HFFc6 (cell line): ENCODE measurements at places on chromosomes 3 and 15. TPM values are rescaled to one million over a fixed set of nuclear protein-coding genes. Genes with fewer than 3 reads are reported as not detected.

MUC13 gene
- 0.07 to 0.18 TPM (median 0.08 TPM) in 3 replicates for total RNA-seq

GRCh38 chr3:53957831-53958230, 66.2 kb upstream of the SELENOK start:
- no peak for DNase-seq

- DNase-seq = no peak
Measured at GRCh38 chr15:90838139-90838538, 30.2 kb upstream of the FURIN start.

SELENOS gene
- 80.8 and 83.5 TPM in 2 replicates for total RNA-seq

GRCh38 chr15:28169366-28169765, 70.3 kb upstream of the OCA2 start:
- DNase-seq = no peak

DNA sequence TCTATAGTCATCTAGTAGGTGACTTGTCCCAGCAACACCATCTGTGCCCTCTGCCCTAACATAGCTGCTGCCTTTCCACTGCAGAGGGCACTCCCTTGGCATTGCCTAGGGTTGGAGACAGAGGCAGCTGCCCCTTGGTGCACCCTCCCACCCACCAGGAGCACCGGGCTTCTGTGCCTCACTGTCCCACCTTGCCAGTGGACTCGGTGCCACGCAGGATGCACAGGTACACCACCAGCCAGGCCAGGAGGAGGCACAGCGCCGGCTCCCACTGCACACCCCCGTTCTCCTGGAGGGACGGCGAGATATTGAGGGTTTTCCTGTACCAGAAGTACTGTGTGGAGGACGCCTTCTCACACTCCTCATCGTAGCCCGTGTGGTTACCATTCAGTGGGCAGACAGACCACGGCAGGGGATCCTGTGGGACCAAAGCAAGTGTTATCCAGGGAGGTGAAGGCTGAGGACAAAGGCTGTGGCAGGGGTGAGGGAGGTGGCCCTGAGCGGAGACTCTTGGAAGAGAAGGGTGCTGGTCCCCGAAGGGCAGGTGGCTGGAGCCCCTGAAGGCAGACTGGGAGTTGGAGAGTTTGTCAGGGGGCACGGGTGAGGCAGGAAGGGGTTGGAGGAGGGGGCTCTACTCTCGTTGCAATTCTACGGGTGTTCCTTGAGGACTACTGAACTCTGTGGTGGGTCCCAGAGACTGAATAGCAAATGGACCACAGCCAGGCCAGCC, 20.6 kb downstream of the SLC6A20 start:
- DNase-seq = no peak

DNA sequence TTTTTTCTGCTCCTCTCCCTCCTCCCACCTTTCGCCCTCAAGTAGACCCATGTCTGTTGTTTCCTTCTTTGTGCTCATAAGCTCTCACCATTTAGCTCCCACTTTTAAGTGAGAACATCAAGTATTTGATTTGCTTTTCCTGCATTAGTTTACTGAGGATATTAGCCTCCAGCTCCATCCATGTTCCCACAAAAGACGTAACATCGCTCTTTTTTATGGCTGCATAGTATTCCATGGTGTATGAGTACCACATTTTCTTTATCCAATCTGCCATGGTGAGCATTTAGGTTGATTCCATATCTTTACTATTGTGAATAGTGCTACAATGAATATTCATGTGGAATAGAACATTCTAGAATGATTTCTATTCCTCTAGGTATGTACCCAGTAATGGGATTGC, 178.6 kb downstream of the RYR3 start:
- no peak for DNase-seq

RARB gene
- 0.09 to 1.9 TPM in 2 of 3 replicates, not detected in the other for total RNA-seq

HTR3E gene
- not detected in 3 replicates for total RNA-seq

CEP19 gene
- total RNA-seq = 2.1 to 2.4 TPM (median 2.3 TPM) in 3 replicates

- no peak for DNase-seq
Measured at GRCh38 chr15:91182101-91182500, 82.0 kb downstream of the SV2B start.

DNA sequence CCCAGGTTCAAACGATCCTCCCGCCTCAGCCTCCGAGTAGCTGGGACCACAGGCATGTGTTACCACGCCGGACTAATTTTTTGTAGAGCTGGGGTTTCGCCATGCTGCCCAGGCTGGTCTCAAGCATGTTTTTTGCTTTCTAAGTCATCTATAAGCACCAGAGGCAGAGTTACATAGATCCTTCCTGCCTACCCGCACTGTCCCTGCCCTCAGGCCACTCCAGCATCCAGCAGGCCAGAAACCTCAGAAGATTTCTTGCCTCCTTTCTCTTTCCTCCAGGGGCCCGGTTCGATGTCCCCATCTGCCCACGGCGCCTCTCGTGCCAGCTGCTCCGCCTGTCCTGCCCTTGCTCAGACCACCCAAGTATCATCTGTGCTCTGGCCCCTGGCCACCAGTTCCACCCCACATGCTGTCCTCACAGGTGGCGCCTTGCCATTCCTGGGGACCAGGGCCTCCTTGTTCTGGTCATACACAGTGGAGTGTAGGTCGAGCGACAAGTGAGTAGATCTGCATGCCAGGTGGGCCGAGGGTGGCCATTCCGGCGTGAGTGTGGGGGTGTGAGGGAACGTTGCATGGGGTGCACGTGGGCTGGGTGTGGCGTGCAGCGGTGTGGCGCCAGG, 27.3 kb downstream of the KLHDC8B start:
- DNase-seq = no peak

CHL1 gene
- total RNA-seq = not detected in 3 replicates

- no peak for DNase-seq
Measured at GRCh38 chr15:50764461-50765194, 878 bp downstream of the SPPL2A start.

DNA sequence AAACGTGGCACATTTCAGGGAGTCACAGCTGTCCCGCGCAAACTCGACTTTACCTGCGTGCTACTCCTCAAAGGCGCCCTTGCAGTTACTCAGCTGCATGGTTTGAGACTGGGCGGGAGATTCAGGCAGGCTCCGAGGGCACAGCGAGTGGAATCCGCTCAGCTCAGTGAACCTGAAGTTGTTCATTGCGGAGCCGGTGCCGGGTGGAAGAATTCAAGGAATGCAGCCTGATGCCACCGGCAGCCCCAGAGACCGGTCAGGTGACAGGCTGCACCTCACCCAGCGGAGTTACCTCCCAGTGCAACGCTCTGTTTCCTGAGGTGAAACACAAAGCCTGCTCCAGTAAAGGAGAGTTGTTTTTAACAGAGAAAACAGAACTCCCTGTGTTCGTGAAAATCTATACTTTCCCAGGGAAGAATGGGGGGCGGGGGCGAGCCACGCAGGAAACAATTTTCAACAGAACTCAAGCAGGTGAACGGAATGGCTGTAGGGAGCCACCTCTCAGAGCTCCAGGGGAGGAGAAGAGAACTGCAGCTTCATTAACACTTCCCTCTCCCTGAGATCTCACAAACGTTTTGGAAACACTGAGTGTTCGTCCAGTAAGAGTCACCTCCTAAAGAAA, 3.8 kb downstream of the VEPH1 start:
- DNase-seq = no peak

DNA sequence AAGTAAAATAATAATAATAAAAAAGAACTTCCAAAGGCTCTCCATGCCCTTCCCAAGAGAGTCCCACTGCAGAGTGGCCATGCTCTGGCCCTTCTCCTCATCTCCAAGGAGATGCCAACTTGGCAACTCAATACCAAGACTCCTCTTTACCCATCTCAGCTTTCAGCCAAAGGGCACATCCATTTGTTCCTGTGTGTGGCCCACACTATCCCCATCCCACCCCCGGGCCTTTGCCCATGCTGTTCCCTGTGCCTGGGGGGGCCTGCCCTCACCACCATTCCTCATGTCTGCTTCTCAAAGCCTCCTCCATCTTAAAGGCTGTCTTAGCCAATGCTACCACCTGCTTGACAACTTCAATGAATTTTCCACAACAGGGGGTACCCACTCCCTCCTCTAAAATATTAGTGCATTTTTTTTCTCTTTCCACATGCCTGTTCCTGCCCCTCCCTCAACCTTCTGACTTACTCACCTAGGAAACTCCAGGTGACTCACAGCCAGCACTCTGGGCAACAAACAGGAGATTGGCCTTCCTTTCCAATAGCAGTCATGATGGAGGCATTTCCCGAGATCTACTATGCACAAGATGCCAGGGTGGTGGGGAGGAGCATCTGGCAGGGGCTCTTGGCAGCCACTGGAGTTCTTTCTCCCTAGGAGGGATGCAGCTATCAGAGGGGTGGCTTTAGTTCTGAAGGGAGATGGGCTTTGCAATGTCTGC, 109.4 kb upstream of the SMAD3 start:
- peak; percentile 54 for DNase-seq

NLGN1 gene
- total RNA-seq = 7.2 to 17.2 TPM (median 8.4 TPM) in 3 replicates

NUP210 gene
- total RNA-seq = 0.40 to 3.4 TPM (median 0.42 TPM) in 3 replicates

DNA sequence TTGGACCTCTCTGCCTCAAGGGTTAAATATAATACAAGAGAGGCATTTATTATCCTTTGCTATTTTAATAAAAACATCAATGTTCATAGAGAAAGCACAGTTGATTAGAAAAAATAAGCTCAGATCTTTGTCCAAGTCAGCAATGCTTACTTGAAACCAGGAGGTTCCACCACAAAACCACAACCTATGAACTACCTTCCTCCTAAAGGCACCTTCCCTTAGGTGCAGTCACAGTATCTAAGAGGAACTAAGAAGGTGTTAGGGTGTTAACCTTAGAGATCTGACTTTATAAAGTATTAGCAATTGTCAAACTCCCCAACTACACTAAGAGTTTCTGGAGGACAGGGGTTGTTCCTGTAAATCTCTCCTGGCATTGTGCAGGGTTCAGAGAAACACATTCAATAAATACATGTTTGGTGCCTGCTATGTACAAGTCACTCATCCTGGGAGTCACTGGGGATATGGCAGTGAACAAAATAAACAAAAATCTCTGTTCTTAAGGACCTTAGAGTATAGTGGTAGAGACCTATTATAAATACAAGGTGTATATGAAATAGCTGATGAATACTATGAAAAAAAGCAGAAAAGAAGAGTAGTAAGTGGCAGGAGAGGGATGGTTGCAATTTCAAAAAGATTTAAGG, 208.6 kb downstream of the NFKBIZ start:
- DNase-seq = no peak

CHRNA7 gene
- not detected in 3 replicates for total RNA-seq
